Osteocyte (in vitro differentiated cells): ENCODE measurements at places on chromosomes 2 and 18. TPM values are rescaled to one million over a fixed set of nuclear protein-coding genes. Genes with fewer than 3 reads are reported as not detected.

Gene PPP4R3B
- 49.7 and 53.4 TPM in 2 replicates for total RNA-seq

Gene HYCC2
- 16.8 and 18.9 TPM in 2 replicates for total RNA-seq

DNA sequence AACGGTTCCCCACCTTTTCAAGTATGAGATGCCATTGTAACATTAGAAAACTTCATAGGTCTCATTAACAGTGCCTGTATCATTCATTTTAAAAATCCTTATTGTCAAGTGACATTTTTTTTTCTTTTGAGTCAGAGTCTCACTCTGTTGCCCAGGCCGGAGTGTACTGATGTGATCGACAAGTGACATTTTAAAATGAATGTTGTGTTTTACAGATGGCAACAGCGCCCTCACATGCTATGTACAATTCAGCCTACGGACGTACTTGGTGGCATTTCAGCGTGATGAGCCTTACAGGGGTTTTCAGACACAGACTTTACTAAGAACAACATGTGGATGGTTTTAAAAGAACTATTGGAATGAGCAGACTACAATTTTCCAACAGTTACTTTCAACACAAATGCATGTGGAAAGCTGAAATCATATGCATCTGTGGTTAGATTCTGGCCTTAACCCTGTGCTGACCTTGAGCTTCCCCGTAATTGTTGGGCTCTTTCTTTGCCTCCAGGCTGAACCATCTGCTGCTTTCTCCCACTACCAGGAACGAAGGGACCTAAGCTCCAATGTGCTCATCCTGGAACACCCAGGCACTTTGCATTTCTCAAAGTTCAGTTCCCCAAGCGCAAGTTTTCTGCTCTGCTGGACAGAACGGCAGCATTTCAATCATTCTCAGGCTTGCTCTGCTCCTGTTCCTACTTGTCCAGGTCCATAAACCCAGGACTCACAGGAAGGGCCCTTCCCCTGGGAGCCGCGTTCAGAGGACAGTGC lies 119.9 kb upstream of the NDUFV2 start:
- H3K4me1 ChIP-seq: peaks cover 45% of the 10 kb centered on the region
- DNase-seq: no peak
- peak overlapping the region; percentile 84 for H3K27ac ChIP-seq
- H3K27me3 ChIP-seq: no peaks in the 10 kb centered on the region
- no peak overlapping the region for H3K4me3 ChIP-seq
- no peaks in the 10 kb centered on the region for H3K36me3 ChIP-seq

Gene CHRNG
- not detected in 2 replicates for total RNA-seq

DNA sequence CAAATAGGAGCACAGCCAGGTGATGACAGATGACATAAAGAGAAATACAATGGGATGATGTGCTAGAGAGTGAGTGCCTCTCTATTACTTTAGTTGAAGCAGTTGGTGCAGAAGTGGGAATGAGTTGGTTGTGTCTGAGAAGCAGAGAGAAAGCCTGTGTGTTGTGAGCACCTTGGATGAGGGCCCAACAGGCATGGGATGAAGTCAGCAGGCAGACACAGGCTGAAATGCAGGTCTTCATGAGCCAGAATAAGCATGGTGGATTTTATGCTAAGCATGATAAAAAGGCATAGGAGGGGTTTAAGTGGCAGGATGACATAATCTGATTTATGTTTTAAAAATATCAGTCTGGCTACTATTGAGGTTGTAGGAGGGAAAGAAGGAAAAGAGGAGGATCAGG lies 71.5 kb downstream of the KLHL14 start:
- H3K27ac ChIP-seq: no peak overlapping the region
- no peaks in the 10 kb centered on the region for H3K36me3 ChIP-seq

Gene CYP26B1
- total RNA-seq: 0.89 and 1.3 TPM in 2 replicates

DNA sequence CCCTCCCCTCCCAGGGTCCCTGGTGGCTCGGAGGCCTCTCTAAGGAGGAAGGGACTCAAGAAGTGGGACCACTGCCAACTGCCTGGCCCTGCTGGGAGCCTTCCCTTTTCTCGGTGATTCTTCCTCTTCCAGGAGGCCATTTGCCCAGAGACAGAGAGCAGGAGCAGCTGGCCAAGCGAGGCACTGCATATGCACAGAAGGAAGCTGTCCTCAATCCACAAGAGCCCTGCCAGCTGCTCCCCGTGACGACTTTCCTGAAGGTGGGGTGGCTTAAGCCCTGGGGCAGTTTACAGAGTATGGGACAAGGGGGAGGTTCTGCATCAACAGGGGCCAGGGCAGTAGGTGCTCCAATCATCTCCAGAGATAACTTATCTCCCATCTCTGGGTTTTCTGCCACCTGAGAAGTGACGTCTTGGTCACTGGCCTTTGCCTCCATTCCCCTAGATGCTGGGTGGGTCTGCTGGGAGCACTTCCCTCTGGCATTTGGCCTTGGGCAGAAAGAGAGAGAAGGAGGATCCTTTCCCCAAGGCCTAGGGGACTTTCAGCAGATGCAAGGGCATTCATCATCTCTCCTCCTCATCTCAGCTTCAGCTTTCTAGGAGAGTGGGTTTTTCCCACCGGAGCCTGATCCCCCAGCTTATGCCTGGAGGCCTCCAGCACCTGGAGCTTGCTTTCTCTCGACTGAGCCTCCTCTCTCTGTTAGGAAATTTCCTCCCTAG lies 28.5 kb downstream of the CIB4 start:
- H3K27ac ChIP-seq: no peak overlapping the region
- peak; percentile 64 for DNase-seq
- no peaks in the 10 kb centered on the region for H3K36me3 ChIP-seq
- peaks cover 38% of the 10 kb centered on the region for H3K4me1 ChIP-seq

DNA sequence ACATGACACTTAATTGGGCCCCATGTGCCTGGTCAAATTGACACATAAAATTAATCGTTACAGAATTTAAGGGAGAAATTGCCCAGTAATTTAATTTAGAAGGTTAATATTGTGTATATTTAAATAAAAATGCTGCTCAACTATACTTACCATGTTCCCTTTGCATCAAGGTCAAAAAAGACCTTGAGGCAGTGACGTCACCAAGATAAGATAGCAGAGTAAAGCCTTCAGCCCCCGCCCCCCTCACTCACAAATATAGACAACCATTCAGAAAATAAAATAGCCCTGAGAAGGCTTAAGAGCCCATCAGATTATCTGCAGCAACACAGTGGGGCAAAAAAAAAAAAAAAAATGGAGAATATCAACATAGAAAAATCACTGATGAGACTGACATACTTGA lies 785.7 kb downstream of the CCDC85A start:
- no peak overlapping the region for H3K27ac ChIP-seq
- no peaks in the 10 kb centered on the region for H3K36me3 ChIP-seq
- no peak for DNase-seq
- H3K4me3 ChIP-seq: no peak overlapping the region

Gene IGFBP2
- 2,796 and 2,855 TPM in 2 replicates for total RNA-seq

DNA sequence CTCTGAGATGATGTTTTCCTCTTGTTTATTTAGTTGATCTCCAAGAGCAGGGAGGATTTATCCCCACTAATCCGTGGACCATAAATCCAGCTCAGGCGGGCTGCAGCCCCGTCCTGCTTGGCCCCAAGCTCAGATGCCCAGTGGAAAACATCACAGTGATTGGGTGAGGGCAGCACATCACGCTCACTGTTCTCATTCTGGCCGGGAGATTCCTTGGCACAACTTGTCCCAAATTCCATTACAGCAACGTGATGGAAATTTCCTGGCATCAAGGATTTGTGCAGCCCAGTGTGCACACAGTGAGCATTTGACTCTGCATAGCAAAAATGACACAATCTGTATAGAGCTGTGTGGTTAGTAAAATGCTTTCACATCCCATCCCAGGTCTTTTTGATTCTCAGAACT lies 96.8 kb downstream of the VAPA start:
- H3K4me3 ChIP-seq: no peak overlapping the region
- H3K4me1 ChIP-seq: peaks cover 27% of the 10 kb centered on the region
- H3K27me3 ChIP-seq: no peaks in the 10 kb centered on the region
- no peak for DNase-seq
- H3K27ac ChIP-seq: peak overlapping the region; percentile 58

GRCh38 chr18:53606792-53607191 lies 617.7 kb downstream of the MBD2 start:
- no peak for DNase-seq
- no peaks in the 10 kb centered on the region for H3K4me1 ChIP-seq
- no peak overlapping the region for H3K4me3 ChIP-seq
- H3K27ac ChIP-seq: no peak overlapping the region

DNA sequence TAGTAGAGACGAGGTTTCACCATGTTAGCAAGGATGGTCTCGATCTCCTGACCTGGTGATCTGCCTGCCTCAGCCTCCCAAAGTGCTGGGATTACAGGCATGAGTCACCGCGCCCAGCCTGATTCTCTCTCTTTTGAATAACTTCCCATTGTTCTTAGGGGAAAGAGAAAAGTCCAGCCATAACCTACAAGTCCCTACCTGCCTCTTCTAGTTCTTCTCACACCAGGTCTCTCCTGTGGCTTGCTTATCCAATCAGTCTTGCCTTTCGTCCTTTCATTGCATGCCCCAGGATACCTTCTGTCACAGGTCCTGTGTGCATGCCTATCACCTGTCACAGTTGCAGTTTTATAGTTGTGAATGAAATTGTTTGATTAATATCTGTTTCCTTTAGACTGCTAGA lies 148.1 kb downstream of the SLC4A3 start:
- no peaks in the 10 kb centered on the region for H3K4me1 ChIP-seq
- H3K4me3 ChIP-seq: no peak overlapping the region
- no peak overlapping the region for H3K27ac ChIP-seq
- H3K27me3 ChIP-seq: peaks cover 17% of the 10 kb centered on the region

Gene LYPD6
- total RNA-seq: 1.8 and 2.1 TPM in 2 replicates

DNA sequence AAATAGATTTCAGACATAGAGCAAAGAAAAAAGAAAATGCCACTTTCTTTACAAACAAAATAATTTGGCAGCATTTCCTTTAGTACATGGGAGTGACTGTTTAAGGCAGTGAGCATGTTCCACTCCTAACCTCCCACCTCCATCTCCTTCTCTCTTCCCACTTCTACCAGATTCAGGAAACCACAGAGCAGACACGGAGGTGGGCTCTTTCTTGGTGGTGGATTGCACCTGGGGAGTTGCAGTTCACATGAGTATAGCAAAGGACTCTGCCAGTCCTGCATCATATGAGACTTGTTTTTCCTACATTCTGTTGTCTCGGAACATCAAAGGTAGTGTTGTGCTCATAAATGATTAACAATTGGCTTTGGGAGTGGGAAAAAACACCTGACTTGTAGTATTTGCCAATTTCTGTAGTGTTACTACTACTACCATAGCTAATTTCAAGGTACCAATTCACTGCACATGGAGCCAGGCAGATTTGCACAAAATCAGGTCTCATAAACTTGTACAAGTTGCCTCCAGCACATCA lies 137.2 kb downstream of the SPP2 start:
- no peak overlapping the region for H3K4me3 ChIP-seq
- H3K27me3 ChIP-seq: peaks cover 34% of the 10 kb centered on the region

Gene SERPINB3
- total RNA-seq: not detected in 2 replicates

DNA sequence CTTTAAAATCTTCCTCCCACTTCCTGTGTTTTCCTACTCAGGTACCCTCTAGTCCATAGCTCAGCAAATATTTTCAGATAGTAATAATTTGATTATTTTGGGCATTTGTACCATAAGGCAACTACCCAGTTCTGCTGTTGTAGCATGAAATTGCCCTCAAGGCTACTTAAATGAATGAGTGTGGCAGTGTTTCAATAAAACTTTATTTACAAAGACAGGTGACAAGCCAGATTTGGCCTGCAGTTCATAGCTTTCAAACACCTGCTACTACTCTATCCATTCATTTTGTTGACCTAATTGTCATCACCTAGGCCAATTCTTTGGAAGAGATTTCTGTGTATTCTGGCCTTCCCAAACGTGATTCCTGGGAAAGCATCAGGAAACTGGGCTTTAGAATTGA lies 28.9 kb downstream of the NYAP2 start:
- H3K4me1 ChIP-seq: no peaks in the 10 kb centered on the region
- H3K4me3 ChIP-seq: no peak overlapping the region
- H3K27me3 ChIP-seq: peaks cover 9% of the 10 kb centered on the region
- no peak for DNase-seq
- no peaks in the 10 kb centered on the region for H3K36me3 ChIP-seq

Gene TMEM214
- 116 and 118 TPM in 2 replicates for total RNA-seq

DNA sequence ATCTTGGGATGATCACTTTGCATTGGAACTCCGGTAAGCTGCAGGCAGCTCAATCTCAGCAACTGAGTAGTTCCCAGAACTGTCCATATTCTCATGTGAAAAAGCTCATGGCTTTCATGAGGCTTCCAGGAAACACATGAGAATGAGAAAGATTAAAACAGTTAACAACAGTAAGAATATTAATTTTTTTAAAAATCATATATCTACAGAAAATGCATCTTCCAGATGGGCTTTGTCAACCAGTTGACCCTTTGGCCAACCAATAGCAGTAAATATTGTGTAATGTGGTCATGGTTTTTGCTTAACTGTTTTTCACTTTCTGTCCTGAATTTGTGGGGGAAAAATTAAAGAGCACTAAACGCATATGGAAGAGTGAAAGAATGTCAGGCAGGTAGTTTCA lies 131.2 kb upstream of the CCDC195 start:
- H3K27ac ChIP-seq: peak overlapping the region; percentile 16
- H3K36me3 ChIP-seq: peaks cover 12% of the 10 kb centered on the region
- no peaks in the 10 kb centered on the region for H3K27me3 ChIP-seq
- no peak for DNase-seq

- DNase-seq: no peak
- no peak overlapping the region for H3K27ac ChIP-seq
These were observed 193.5 kb upstream of the EPC2 start for GRCh38 chr2:148451046-148451445.

GRCh38 chr18:24185805-24186204 lies 46.9 kb downstream of the CABYR start:
- H3K27ac ChIP-seq: no peak overlapping the region
- peaks cover 8% of the 10 kb centered on the region for H3K4me1 ChIP-seq
- H3K36me3 ChIP-seq: no peaks in the 10 kb centered on the region
- no peak for DNase-seq
- H3K27me3 ChIP-seq: no peaks in the 10 kb centered on the region

- peak overlapping the region; percentile 89 for H3K27ac ChIP-seq
- peaks cover 40% of the 10 kb centered on the region for H3K4me1 ChIP-seq
- H3K4me3 ChIP-seq: no peak overlapping the region
- no peak for DNase-seq
- peaks cover 9% of the 10 kb centered on the region for H3K27me3 ChIP-seq
- H3K36me3 ChIP-seq: no peaks in the 10 kb centered on the region
These were observed 39.1 kb downstream of the ACKR3 start for GRCh38 chr2:236608710-236609109.

DNA sequence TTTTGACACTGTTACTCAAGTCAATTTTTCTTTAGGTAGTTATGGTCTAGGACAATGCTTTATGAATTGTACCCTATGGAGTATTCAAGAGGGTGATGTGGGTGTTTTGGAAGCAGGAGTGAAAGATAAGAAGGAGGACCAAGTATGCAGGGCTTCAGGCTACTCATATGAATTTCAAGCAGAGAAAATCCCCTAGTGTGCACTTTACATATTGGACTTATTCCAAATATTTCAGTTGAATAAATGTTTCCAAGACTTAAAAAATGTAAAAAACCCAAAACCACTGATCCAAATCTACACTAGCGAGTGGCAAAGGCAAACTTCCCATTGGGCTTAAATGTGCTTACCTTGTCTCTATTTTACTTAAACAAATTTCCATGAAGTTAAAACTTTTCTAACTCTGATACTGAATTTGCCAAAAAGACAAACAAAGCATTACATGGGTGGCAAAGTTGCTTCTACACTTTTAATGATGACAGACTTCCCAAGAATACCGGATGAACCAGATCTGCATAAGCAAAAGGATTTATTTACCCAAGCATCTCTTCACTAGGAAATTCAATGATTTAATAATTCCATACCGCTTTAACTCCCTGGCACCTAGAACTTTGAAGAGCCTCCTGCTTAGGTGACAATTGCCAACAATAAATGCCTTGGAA lies 1233.5 kb upstream of the NXPH2 start:
- no peaks in the 10 kb centered on the region for H3K36me3 ChIP-seq
- H3K27me3 ChIP-seq: no peaks in the 10 kb centered on the region
- no peak overlapping the region for H3K4me3 ChIP-seq
- no peak overlapping the region for H3K27ac ChIP-seq
- H3K4me1 ChIP-seq: no peaks in the 10 kb centered on the region
- no peak for DNase-seq

Gene LINC00305
- total RNA-seq: not detected in 2 replicates

Gene TCF7L1
- 31.8 and 32.4 TPM in 2 replicates for total RNA-seq

Gene C2orf81
- 2.4 and 2.8 TPM in 2 replicates for total RNA-seq
